Smooth muscle cell of the umbilical artery (primary cell): ENCODE measurements at places on chromosomes 16 and 17. TPM values are rescaled to one million over a fixed set of nuclear protein-coding genes. Genes with fewer than 3 reads are reported as not detected.

Gene ZMYND15
- not detected in 2 replicates for total RNA-seq

Gene RNF227
- total RNA-seq, result 5.1 and 9.2 TPM in 2 replicates

Gene MYH13
- total RNA-seq, result under 0.01 and 0.05 TPM in 2 replicates

Gene WNT9B
- total RNA-seq, result not detected in 2 replicates

Gene PRAC1
- total RNA-seq, result not detected in 2 replicates

Gene SCN4A
- total RNA-seq, result not detected in 2 replicates

Gene KRTAP4-1
- not detected in 2 replicates for total RNA-seq

Gene MT1H
- total RNA-seq, result not detected in 2 replicates

Gene RARA
- total RNA-seq, result 5.9 and 10.1 TPM in 2 replicates

Gene CDH5
- 0.42 and 0.59 TPM in 2 replicates for total RNA-seq

Gene TMEM88
- 2.1 and 4.3 TPM in 2 replicates for total RNA-seq

Gene UNC13D
- 0.83 and 2.4 TPM in 2 replicates for total RNA-seq

Gene CISD3
- total RNA-seq, result 2.1 and 2.9 TPM in 2 replicates

Gene KRT16
- not detected in 2 replicates for total RNA-seq
